ENCODE measurements at places on chromosomes 6 and 20.
A peak's percentile ranks its signal among the peaks of the same experiment; 100 is the strongest.

GRCh38 chr6:127517693-127518092, 1.4 kb downstream of the MTCL3 start:
- peaks cover 22% of the 10 kb centered on the region for H3K4me1 ChIP-seq
- no peak overlapping the region for H3K27ac ChIP-seq
- peaks cover 94% of the 10 kb centered on the region for H3K27me3 ChIP-seq
- DNase-seq, result no peak

DNA sequence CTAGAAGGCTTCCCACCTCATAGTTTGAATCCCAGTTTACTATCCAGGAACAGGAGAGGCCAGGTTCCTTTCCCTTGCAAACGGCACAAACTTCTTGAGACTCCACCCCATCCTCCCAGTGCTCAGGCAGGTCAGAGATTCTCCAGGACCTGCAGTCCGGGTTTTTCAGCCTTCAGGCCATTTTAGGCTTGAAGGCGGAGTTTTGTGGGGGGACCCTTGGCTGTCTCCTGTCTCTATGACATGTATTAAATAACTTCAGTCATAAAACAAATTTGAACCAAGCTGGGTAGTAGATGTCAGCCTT, 230.1 kb downstream of the NFATC2 start:
- DNase-seq, result no peak
- no peaks in the 10 kb centered on the region for H3K4me1 ChIP-seq
- H3K27me3 ChIP-seq, result no peaks in the 10 kb centered on the region
- no peak overlapping the region for H3K4me3 ChIP-seq
- no peaks in the 10 kb centered on the region for H3K36me3 ChIP-seq
- no peak overlapping the region for H3K27ac ChIP-seq

GRCh38 chr20:5919626-5920544, 30.4 kb downstream of the TRMT6 start:
- H3K36me3 ChIP-seq, result no peaks in the 10 kb centered on the region
- H3K4me1 ChIP-seq, result no peaks in the 10 kb centered on the region
- no peak overlapping the region for H3K4me3 ChIP-seq
- no peak overlapping the region for H3K27ac ChIP-seq

GRCh38 chr20:19026901-19027644, 185.4 kb upstream of the SLC24A3 start:
- H3K4me1 ChIP-seq, result no peaks in the 10 kb centered on the region
- H3K4me3 ChIP-seq, result no peak overlapping the region
- no peaks in the 10 kb centered on the region for H3K36me3 ChIP-seq
- no peaks in the 10 kb centered on the region for H3K27me3 ChIP-seq
- no peak for DNase-seq
- H3K27ac ChIP-seq, result no peak overlapping the region

DNA sequence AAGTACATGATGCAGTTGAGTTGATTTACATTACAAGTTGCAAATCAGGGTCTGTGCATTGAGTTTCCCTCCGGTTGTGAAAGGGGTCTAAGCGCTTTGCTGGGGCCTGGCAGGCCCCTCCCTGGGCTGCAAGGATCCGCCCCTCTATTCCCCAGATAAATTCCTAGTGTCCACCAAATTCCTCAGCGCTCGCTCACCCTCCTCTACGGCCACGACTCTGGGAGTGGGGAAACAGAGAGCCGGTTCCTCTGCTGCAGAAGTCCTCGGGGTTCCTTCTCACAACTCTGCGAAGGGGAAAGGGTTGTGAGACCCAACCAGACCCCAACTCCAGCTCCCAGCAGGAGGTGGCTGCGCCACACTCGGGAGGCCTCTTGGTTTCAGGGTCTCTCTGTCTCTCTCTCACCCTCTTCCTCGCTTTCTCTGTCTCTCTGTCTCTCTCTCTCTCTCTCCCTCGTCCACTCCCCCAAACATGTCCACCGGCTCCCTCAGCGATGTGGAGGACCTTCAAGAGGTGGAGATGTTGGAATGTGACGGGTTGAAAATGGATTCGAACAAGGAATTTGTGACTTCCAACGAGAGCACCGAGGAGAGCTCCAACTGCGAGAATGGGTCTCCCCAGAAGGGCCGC, at the start of gene TCF21:
Gene TCF21, plus strand, starts transcription at position 185 of the 628 bp plus-strand sequence. Its CDS starts 285 bp downstream, at position 470.
- H3K27ac ChIP-seq, result peak within 1 kb of the TSS; percentile 85
- H3K4me3 ChIP-seq, result peak within 1 kb of the TSS; percentile 31
- DNase-seq, result peak; percentile 39
- H3K36me3 ChIP-seq, result no peaks in the 10 kb centered on the region
- peaks cover 85% of the 10 kb centered on the region for H3K27me3 ChIP-seq

GRCh38 chr20:45032276-45032675, 66.0 kb downstream of the STK4 start:
- H3K4me3 ChIP-seq, result no peak overlapping the region
- peaks cover 5% of the 10 kb centered on the region for H3K36me3 ChIP-seq
- DNase-seq, result no peak
- H3K27me3 ChIP-seq, result no peaks in the 10 kb centered on the region
- H3K27ac ChIP-seq, result no peak overlapping the region

GRCh38 chr6:106005954-106006353, 80.2 kb upstream of the PRDM1 start:
- H3K27me3 ChIP-seq, result peaks cover 11% of the 10 kb centered on the region
- peak overlapping the region; percentile 13 for H3K27ac ChIP-seq
- no peaks in the 10 kb centered on the region for H3K4me1 ChIP-seq
- H3K36me3 ChIP-seq, result no peaks in the 10 kb centered on the region

- H3K4me1 ChIP-seq, result no peaks in the 10 kb centered on the region
- H3K36me3 ChIP-seq, result no peaks in the 10 kb centered on the region
- no peak overlapping the region for H3K27ac ChIP-seq
- no peak for DNase-seq
- no peaks in the 10 kb centered on the region for H3K27me3 ChIP-seq
These were observed 15.7 kb downstream of the HS3ST5 start for GRCh38 chr6:114327074-114327473.

GRCh38 chr6:165417278-165417865, 108.0 kb upstream of the C6orf118 start:
- DNase-seq, result no peak
- H3K36me3 ChIP-seq, result no peaks in the 10 kb centered on the region
- H3K27me3 ChIP-seq, result no peaks in the 10 kb centered on the region
- no peak overlapping the region for H3K27ac ChIP-seq
- H3K4me3 ChIP-seq, result no peak overlapping the region

DNA sequence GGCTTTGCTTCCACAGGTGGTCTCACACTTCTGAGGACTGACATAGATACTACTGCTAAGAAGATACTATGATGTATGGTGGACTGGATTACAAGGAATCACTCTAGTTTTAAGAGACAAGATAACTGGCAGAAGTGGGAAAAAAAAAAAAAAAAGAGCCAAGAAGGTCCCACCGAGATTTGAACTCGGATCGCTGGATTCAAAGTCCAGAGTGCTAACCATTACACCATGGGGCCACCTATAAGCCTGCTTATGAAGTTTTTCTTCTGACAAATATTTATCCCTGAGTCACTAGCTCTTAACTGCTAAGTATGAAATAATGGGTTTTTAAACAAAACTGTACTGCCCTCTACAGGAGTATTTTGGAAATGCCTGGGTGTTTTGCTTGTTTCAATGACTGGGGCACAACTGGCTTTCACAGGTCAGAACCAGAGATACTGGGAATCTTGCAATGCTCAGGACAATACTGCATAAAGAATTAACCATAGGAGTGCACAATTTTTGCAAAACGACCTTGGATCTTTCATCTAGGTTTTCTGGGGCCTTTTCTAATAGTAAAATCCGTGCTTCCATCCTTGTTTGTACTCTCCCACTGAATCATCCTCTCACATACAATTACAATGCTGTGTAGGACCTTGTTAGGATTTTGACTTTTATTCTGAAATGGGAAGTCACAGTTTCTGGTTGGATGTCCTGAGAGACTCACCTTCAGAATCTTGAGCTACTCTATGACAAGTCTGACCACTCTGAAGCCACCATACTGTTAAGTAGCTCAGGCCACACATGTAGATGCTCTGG, 116.3 kb downstream of the OR2B2 start:
- H3K4me1 ChIP-seq, result peaks cover 12% of the 10 kb centered on the region
- no peaks in the 10 kb centered on the region for H3K36me3 ChIP-seq
- peaks cover 1% of the 10 kb centered on the region for H3K27me3 ChIP-seq
- no peak overlapping the region for H3K4me3 ChIP-seq
- H3K27ac ChIP-seq, result peak overlapping the region; percentile 23

- H3K27ac ChIP-seq, result no peak overlapping the region
- DNase-seq, result no peak
- no peak overlapping the region for H3K4me3 ChIP-seq
These were observed 13.8 kb upstream of the BLOC1S5 start for GRCh38 chr6:8077991-8078390.
